ENCODE measurements at places on chromosomes 3 and 15.

DNA sequence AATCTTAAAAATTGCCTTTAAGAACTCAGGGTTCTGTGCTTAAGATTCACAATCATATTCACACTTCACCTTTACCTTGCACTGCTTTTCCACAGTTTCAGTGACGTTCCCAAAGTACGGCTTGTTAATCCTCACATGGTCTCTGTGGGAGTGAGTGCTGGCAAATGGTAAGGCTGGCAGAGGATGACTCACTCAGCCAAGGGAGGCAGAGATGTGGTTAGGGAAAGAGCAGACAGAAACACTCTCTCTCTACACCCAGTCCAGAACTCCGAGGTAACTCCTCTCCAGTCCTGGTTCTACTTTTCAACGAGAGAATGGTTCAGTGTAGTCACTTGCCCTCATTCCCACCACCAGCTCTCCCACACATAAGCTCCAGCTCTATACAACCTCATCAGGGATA lies 33.1 kb downstream of the RASGRP1 start:
- DNase-seq = no peak

- no peak for DNase-seq
Measured at GRCh38 chr3:188240189-188240981, 86.4 kb downstream of the LPP start.

- no peak for DNase-seq
Measured at GRCh38 chr15:65059931-65060596, 7.7 kb downstream of the RASL12 start.

GRCh38 chr3:138625707-138626365 lies 17.3 kb downstream of the FAIM start:
- no peak for DNase-seq

DNA sequence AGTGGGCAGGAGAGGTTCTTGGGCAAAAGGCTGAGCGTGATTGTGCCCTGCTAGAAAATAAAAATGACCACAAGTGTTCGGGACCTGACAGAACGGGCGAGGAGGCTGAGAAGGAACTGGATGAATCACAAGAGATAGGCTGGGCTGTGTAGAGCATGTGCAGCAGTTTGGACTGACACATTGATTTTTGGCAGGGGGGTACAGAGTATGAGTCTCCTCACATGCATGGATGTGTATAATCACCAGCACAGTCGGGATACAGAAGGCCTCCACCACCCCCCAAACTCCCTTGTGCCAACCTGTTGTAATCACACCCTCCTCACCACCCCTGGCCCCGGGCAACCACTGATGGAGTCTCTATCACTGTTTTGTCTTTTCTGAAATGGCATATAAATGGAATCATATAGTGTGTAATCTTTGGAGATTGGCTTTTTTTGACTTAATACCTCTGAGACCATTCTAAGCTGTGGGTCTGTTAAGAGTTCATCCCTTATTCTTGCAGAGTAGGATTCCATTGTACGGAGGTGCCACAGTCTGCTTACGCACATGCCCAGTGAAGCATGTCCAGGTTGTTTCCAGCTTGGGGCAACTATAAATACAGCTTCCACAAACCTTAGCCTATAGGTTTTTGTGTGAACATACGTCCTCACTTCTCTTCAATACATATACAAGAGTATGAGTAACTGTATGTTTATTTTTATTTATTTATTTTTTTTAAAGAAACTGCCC lies 438.8 kb downstream of the FOXP1 start:
- DNase-seq = no peak

Measured in progenitor cell of endocrine pancreas (in vitro differentiated cells).